Left ventricle myocardium superior (tissue), 1 donor: ENCODE measurements at places on chromosomes 11 and 22.

DNA sequence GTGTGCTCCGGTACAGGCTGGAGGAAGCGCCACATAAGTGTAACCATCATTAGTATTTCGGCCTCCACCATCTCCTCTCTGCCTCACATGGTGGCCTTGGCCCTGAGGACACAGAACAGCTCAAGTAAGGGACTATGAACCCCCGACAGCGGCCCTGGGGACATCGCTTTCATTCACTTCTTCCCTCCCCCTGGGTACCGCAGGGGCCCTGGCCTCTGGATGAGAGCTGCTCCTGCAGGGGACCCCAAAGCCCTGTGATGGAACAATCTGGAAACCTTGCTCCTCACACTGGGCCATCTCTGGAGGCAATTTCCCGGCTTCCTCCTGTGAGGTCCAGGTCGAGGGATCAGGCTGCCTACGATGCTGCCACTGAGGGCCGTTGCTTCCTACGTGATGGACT is 565.5 kb downstream of the BRD1 start:
- no peak for DNase-seq

- DNase-seq, result no peak
Measured at GRCh38 chr11:115664313-115664712, 160.1 kb upstream of the CADM1 start.

DNA sequence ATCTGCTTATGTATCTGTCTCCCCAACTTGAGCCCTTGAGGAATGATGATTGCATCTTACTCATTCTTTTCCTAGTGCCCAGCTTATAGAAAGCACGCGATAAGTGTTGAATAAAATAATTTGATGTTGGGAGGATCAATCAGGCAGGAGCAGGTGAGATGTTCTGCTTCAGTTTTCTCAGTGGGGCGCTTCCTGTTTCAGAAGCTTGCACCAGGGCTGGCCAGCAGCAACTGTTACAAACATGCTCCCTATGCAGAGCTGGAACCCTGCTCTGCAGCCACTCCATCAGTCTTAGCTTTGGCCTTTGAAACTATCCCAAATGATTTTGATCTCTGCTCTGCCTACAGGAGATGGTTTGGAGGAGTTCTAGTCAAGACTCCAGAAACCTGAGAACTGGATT is 3.9 kb downstream of the ENDOD1 start:
- DNase-seq, result no peak

DNA sequence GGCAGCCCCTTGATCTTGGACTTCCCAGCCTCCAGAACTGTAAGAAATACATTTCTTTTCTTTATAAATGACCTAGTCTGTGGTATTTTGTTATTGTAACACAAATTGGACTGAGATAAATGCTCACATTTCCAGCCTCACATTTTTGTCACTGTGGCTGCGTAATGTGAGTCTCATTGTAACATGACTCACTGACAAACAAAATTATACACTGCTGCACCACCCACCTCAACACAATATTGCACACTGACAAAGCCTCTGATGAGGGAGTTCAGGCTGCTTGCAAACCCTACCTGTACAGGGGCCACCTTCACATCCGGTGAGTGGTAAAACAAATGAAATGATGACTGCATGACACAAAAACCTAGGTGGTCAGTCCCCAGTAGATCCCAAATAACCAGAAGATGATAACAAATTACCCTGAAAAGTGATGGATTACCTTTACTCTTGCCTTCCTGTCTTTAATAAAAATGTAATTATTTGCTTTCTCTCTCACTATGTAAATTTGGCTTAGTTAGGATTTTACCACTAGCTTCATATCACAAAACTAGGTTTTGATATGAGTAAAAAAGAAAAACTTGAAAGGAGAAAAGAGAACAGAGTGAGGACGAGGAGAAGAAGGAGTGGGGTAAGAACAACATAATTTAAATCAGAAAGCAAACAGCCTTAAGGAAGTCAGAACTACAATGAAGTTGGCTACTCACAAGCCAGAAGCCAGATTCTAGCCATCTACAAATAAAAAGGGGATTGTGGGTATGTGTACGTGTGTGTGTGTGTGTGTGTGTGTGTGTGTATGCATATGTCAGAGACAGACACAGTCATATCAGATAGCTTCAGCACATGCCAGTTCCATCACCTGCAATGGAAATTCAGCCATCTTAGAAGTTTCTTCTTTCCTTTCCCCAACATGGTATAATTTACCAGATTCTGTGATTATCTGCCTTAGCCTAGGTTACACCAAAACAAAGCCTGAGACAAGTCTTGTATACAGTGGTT is 53.4 kb upstream of the SESN3 start:
- DNase-seq, result no peak

- peak; percentile 87 for DNase-seq
Measured at GRCh38 chr11:66022401-66023185, 3.7 kb downstream of the CATSPER1 start.

GRCh38 chr11:65384301-65384889 is 1.9 kb upstream of the SLC25A45 start:
- DNase-seq, result no peak

- no peak for DNase-seq
Measured at GRCh38 chr11:133082453-133082781, 449.9 kb downstream of the OPCML start.

- peak; percentile 53 for DNase-seq
Measured at GRCh38 chr22:42939941-42940653, 74.9 kb downstream of the PACSIN2 start.

GRCh38 chr11:120023551-120023950 is 114.4 kb downstream of the TRIM29 start:
- DNase-seq, result no peak

GRCh38 chr22:41876275-41876674 is 38.6 kb downstream of the SHISA8 start:
- no peak for DNase-seq

DNA sequence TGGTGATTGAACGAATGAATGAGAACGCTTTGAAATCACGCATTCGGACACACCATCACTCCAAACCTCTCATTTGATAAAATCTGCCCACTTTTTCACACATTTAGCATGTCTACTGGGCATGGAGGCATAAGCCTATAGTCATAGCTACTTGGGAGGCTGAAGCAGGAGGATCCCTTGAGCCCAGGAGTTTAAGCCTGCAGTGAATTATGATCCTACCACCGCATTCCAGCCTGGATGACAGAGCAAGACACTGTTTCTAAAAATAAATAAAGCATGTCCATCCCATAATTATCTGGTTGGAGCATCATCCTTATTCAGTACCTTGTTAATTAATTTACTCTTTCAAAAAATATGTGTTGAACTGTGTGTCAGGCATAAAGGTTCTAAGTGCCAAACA is 3.3 kb upstream of the PICALM start:
- no peak for DNase-seq

DNA sequence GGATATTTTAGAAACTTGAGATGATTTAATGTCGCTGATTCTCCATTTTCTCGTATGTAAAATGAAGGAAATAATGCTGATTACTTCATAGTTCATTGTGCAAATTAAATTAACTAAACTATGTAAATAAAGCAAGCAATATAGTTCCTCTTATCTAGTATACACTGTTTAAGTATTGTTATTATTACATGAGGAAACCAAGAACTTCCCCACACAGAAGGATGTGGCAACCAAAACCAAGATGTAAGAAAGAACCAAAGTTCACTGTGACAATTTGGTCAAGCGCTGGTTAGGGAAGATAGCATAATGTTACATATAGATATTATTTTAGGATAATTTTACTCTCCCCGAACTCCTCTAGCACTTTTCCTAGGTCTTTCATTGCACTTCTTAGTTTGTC is 103.2 kb downstream of the XKR3 start:
- no peak for DNase-seq
